ENCODE measurements at places on chromosomes 1 and 21.

GRCh38 chr1:162951553-162952315, 90.8 kb upstream of the CCDC190 start:
- no peak for DNase-seq

DNA sequence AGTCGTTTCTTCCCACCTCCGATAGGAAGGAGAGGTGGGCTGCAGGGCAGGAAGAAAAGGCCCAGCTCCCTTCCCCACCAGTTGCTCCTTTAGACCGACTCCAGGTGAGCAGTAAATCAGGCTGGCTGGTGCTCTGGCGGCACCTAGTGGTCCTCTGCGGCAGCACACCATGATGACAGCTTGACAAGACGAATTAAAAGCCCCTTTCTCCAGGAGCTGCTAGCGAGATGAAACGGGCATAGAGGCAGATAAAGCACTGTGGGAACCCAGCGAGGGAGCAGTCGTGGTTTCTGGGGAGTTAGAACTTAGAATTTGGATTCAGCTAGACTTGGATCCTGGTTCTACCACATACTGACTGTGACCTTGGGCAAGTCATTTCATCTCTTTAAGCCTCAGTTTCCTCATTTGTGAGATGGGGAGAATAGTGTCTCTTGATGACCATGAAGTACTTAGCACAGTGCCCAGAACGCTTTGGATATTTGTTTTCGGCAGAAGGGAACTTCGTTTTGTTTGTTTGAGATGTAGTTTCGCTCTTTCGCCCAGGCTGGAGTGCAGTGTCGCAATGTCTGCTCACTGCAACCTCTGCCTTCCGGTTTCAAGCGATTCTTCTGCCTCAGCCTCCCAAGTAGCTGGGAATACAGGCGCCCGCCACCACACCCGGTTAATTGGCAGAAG, 21.8 kb upstream of the COL9A2 start:
- DNase-seq: peak; percentile 68

DNA sequence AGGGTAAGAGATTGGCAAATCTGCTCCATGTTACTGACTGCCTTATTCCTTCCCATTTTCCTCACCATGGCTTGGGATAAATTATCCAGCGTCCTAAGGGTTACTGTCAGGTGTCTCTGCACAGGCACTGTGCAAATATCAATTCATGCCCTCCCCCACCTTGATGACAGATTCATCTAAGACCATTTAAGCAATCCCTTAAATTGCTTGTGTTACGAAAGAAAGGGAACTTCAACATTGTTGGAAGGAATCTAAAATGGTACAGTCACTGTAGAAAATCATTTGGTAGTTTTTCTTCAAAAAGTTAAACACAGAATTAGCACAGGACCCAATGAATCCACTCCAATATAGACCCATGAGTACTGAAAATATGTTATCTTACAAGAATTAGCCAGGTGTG, 17.6 kb upstream of the MTARC2 start:
- DNase-seq: no peak

DNA sequence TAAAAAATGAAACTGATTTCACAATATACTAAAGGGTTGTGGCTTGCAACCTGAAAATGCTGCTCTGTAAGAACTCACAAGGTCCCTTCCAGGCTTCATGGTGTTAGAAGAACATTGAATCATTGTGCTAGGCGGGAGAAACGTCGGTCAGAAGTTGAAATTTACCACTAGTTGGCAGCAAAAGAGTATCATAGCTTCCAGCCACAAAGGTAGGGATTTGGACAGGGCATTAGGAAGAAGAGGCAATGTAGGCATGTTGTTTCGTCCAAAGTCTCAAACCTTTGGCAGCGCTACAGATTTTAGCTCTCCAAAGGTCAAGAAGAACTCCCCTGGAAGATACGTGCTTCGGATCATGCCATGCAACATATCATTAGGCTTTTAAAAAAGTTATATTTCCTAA, 62.5 kb upstream of the ZP4 start:
- DNase-seq: no peak

DNA sequence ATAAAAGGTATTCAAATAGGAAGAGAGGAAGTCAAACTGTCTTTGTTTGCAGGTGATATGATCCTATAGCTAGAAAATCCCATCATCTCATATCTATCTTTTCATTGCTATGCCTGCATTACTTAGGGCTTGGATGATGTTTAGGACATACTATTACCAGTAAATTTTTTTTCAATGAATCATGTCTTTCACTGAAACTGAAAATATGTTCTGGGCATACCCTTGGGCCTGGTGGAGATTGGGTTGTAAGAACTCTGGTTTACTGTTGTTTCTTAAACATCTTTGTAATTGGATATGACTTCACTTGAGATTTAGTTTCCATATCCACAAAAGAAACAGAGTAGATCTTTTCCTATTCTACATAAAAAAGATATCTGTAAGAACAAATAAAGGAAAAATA, 502.2 kb upstream of the PRMT6 start:
- DNase-seq: peak; percentile 62

DNA sequence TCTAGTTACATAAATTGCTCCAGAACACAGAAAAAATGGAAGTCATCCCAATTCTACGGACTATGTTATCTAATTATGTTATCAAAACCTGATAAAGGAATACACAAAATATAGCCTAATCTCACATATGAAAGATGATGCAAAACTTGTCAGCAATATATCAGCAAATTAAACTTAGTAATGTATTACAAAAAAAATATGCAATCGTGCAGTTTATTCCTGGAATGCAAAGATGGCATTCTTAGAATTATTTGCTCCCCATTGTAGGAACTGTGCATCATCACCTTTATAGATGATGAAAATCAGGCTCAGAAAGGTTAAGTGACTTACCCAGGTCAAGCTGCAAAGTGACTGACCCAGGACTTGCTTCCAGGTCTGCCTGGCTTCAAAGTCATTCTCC, 7.8 kb downstream of the FOXE3 start:
- no peak for DNase-seq

DNA sequence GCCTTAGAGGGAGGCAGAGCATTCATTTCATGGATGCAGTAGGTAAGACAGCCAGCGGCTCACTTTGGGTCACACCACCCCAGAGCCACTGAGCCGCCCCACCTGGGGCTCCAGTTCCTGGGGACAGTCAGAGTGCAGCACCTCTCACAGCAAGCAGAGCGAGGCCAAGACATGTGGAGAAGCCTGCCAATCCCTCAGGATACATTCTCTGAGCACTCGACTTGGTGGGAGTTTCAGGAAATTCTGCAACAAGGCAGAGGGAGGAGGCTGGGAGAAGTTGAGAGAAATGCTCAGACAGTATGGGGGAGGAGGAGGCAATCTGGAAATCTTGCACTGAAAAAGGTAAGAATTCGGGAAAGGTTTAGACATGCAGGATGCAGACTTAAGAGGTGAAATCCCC, 60.8 kb upstream of the WLS start:
- peak; percentile 20 for DNase-seq

DNA sequence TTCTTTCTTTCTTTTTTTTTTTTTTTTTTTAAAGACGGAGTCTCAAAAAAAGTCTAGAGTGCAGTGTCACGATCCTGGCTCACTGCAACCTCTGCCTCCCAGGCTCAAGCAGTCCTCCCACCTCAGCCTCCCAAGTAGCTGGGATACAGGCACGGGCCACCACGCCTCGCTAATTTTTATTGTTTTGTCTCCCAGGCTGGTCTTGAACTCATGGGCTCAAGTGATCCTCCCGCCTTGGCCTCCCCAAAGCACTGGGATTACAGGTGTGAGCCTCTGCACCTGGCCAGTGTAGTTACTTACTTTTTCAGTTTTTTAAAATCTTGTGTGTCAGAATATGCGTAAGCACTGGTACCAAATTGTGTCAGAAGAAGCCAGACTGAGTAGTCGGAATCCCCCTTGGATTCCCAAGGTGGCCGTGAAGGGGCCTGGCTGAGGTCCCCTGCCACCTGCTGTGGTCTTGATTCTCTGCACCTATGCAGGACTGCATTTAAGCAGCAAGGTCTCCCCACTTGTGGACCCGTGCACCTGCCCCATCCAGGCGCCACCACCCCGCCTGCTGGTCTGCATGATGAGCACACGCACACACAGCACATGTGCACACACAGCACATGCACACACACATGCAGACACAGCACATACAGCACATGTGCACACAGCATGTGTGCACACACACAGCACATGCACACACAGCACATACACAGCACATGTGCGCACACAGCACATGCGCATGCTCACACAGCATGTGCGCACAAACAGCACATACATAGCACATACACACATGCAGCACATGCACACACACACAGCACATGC, 47.5 kb downstream of the PCNT start:
- DNase-seq: no peak

- no peak for DNase-seq
Observed at GRCh38 chr1:115183721-115184259, 94.5 kb upstream of the TSPAN2 start.

DNA sequence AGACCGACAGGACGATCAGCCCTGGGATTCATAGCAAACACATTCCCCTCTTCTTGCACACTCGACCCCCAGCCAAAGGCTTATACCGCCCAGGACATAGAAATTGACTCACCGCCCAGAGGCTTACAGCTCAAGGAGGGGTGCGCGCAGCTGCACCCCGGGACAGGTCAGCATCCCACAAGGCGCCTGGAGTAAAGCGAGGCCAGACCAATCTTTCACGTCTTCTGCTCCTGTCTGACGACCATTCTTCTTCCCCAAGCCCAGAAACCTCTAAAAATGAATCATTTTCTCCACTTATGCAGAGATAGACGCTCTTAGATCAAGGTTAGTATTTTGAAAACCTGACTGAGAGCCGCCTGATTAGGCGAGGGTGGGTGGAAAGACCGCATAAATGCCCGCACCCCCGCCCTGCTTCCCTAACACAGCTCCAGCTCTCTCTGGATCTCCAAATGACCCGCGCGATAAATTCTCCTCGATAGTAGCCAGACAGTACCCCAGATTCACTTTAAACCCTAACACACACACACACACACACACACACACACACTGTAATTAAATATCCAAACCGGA, 1.9 kb upstream of the LHX8 start:
- no peak for DNase-seq

GRCh38 chr1:36419569-36419968, 21.9 kb upstream of the LSM10 start:
- no peak for DNase-seq

DNA sequence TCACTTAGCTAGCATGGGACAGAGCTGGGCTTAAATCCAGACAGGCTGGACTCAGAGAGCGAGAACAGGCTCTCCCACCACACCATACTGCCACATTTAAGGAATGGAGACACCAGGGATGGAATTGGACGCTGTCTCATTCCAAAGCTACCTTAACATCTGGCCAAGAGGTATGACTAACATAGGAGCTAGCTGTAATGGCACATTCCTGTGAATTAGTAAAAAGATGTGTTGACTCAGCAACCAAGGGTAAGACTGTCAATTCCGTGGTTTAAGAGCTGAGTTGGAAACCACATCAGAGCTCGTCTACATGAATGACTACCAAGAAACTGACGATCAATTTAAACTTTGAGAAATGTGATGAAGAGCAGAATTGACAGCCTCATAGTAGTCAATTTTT, 8.3 kb upstream of the TNFRSF9 start:
- peak; percentile 95 for DNase-seq

DNA sequence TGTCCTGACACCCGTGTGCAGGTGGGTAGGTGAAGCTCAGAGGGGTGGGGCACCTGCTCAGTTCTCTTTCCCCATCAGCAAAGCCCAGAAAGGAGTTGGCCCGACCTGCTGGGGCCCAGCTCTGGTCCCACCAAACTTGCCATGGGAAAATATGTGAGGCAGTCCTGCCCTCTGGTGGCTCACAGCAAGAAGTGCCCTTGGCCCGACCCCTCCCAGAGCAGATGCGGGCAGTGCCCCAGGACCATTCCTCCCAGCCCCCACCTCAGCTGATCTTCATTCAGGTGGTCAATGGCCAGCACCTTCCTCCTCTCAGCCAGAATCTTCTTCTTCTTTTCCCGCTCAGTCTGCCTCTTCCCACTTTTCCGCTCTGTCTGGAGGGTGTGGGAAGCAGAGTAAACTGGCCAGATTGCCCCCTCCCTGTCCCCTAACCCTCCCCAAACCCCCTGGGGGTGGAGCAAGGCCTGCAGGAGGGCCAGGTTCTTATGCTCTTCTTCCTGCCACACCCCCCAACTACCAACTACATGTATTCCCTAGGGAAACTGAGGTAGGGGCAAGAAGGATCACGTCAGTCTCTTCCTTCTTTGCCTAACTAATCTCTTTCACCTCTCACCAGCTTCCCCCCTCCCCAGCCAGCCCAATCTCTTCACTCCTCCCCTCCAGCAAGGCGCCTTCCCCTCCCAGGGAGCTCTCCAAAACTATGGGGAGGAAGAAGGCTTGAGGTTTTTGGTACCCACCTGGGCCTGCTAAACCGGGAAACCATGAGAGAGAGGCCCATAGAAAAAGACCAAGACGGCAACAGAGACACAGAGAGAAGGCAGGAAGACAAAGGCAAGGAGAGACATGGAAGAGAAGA, 15.6 kb downstream of the TNNT2 start:
- DNase-seq: peak; percentile 42

All from fibroblast of skin of right biceps (primary cell).